NCI-H187 treated with DMSO at 0.1 percent for 48 hours (cell line): ENCODE measurements at places on chromosomes 16 and 17.

GRCh38 chr16:69130461-69130860, 1.9 kb downstream of the CHTF8 start:
- DNase-seq = no peak

DNA sequence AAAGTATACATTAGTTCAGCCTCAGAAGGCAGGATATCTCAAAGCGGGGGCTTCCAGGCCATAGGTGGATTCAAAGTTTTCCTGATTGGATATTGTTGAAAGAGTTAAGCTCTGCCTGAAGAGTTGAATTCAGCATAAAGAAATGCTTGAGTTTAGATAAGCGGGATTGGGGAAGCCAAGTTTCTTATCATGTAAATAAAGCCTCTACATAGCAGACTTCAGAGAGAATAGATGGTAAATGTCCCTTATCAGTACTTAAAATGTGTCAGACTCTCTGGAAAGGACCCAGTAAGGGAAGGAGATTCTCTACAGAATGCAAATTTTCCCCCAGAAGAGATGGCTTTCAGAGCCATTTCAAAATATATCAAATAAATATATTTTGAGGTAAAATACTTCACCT, 423.5 kb downstream of the SHISA9 start:
- DNase-seq = no peak

- DNase-seq = no peak
Observed at GRCh38 chr16:10256784-10257641, 74.8 kb upstream of the GRIN2A start.

DNA sequence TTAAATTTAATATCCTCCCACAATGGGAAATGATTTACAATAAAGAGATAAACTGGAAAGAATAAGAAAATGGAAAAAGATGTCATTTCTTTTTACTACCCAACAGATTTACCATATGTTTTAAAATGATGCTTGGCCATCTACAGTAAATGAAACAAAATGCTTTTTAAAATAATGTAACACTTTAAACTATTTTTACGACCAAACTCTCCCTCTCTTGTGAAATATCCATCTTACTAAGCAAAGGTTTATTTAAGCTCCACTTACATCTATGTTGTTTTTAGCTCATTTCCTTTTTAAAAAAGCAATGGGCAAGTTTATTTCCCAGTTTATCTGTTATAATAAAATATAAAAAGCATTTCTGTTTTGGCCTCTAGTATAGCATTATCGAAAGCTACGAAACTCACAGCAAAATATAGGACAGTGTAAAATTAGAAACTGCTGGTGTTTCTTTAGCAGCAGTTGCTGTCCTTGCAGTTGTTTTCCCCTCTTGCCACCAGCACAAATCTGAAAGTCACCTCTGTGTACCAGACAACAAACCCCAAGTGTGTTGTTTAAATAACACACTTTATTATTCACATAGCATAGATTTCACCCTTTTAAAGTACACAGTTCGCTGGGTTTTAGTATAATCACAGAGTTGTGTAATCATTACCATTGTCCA, 195.1 kb downstream of the CDRT15L2 start:
- no peak for DNase-seq

DNA sequence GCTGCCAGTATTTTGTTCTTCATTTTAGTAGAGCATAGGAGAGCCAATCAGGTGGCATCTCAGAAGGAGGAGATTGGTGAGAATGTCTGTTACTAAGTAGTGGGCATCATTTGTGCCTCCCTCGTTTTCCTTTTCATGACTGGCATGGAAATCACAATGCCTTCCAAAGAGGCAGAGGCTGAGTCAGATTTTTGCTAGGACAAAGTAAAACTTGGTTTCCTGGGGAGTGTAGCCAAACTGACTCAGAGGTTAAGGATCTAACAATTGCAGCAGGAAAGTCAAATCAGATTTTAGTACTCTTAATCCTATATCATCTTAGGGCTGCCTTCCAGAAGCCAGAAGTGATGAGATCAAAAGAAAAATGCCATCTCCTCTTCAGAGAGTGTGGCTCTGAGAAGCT, 138.7 kb downstream of the ANKFN1 start:
- DNase-seq = no peak

GRCh38 chr16:24745391-24745790, 15.9 kb downstream of the TNRC6A start:
- no peak for DNase-seq

- no peak for DNase-seq
Observed at GRCh38 chr16:28473714-28474265, 1.7 kb upstream of the NPIPB7 start.

GRCh38 chr17:36602030-36602748, 806 bp downstream of the MRM1 start:
- DNase-seq = no peak

DNA sequence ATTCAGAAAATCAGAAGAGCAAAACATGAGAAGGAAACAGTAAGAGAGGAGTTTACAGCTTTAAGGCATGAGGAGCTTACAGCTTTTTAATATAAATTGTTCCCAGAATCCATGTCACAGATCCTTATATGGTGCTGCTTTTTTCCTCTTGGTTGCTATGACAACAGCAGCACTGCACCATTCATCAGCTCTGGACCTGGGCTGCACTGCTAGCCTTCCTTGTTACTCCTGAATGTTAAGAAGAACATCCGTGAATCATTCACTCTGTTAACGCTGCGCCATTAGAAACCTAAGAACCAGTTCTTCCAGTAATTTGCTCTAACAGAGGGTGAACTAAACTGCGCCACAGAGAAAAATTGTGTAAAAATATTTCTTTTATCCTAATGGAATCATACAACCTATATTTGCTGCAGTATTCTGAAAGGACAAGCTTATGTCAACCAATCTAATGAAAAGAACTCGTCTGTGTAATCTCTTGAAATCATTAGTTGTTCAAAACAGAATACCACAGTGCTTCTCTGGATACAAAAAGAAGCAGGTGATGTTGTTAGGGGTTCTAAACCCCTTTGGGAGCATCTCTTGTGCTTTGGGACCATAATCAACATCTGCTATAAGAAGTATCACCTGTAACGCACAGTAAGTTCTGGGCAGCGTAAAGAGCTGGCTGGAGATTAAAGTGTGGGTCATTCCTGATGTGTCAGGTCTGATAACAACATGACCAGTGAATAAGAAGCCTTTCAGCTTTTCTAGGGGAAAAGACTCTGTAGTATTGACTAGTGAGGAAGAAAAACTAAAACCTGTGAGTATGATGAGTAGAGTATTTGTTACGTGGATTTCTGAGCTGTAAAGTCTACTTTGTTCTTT, 151.2 kb downstream of the TANC2 start:
- no peak for DNase-seq

- DNase-seq = no peak
Observed at GRCh38 chr17:8227238-8227581, 16.8 kb upstream of the AURKB start.
